ENCODE measurements at places on chromosomes 11 and 22. TPM values are rescaled to one million over a fixed set of nuclear protein-coding genes. Genes with fewer than 3 reads are reported as not detected.

Gene BIRC3
- total RNA-seq: 32.7 TPM

Gene KCNC1
- 0.06 TPM for total RNA-seq

Gene SVIP
- total RNA-seq: 7.6 TPM

Gene ZFTA
- 6.3 TPM for total RNA-seq

Gene SMIM35
- not detected for total RNA-seq

Gene KRTAP5-4
- total RNA-seq: not detected

Gene APOBEC3G
- total RNA-seq: 0.08 TPM

Gene JHY
- total RNA-seq: 3.8 TPM

Gene MUC5AC
- 5.4 TPM for total RNA-seq

Gene CELSR1
- total RNA-seq: 26.5 TPM

Gene CBLIF
- not detected for total RNA-seq

Gene CCDC86
- 113 TPM for total RNA-seq

Gene CNTN5
- total RNA-seq: not detected

Gene HTATIP2
- total RNA-seq: 188 TPM

Gene UPK3A
- not detected for total RNA-seq

Gene VPREB1
- not detected for total RNA-seq

Gene OR2D2
- not detected for total RNA-seq

Gene SLC25A17
- total RNA-seq: 21.1 TPM

Gene SGSM1
- total RNA-seq: 0.23 TPM

Gene PHETA2
- not detected for total RNA-seq

Gene LDHAL6A
- not detected for total RNA-seq

Gene YPEL4
- total RNA-seq: 0.51 TPM

Gene SCN3B
- 0.15 TPM for total RNA-seq

Gene OR8D4
- not detected for total RNA-seq

Gene SLC22A12
- not detected for total RNA-seq

Gene GAL
- total RNA-seq: 17.5 TPM

Gene CHORDC1
- 83.5 TPM for total RNA-seq

Gene SEPTIN3
- 1.2 TPM for total RNA-seq

Gene GLB1L3
- total RNA-seq: not detected

Gene OR2AT4
- total RNA-seq: 0.01 TPM

Gene MYEOV
- 109 TPM for total RNA-seq

Gene CECR2
- 0.06 TPM for total RNA-seq

Gene APOA4
- total RNA-seq: not detected

Gene DNAJC24
- 10.7 TPM for total RNA-seq

Gene IGLL1
- not detected for total RNA-seq

Gene SOX6
- not detected for total RNA-seq

Gene KRTAP5-1
- not detected for total RNA-seq

Gene SAAL1
- 40.8 TPM for total RNA-seq

Gene MFNG
- total RNA-seq: 2.7 TPM

Gene SCN4B
- 0.06 TPM for total RNA-seq

Gene ADM
- total RNA-seq: 73.5 TPM

Gene PGA5
- not detected for total RNA-seq

Gene BTG4
- 0.09 TPM for total RNA-seq

Gene ART1
- not detected for total RNA-seq

Gene KCNJ11
- 0.39 TPM for total RNA-seq

Gene ATXN10
- 114 TPM for total RNA-seq

Gene RTN4RL2
- 106 TPM for total RNA-seq

Gene SLC22A9
- total RNA-seq: not detected

Gene MN1
- total RNA-seq: 3.0 TPM

Gene DNAJB13
- 0.54 TPM for total RNA-seq

Gene GRIK4
- total RNA-seq: not detected

All from A549 treated with DMSO at 1 μM for 4 hours (cell line).